ENCODE measurements at places on chromosomes 5 and 9.

DNA sequence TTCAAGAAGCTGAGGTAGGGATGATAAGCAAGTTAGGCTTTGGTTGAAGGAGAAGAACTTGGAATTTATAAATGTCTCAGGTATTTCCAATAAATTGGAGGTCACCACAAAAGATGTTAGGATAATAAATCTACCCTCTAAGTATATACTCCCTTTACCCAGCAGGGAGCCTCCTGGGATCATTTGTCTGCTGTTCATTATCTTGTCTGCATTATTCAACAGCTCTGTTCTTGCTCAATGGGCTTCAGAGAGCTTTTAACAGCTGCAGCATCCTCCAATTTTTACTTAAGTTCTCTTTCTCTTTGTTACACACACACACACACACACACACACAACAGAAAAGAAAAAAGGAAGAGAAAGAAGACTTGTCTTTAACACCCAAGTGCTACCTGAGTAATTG is 51.7 kb upstream of the VPS13A start:
- no peak for DNase-seq

DNA sequence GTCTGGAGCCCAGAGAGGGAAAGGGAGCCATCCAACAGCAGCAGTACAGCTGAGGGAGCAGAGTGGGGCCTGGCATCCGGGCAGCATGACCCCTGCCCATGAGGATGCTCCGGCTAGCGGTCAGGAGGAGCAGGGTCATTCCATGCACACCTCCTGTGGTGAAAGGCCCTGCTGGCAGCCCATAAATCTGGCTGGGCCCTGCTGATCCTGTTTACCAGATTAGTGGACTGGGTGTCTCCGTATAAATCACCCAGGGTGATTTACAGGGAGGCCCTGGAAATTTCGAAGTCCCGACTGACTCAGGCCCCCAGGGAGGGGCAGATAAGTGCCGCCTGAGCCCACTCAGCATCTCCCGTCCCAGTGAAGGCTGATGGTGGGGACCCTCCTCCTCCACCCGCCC is 117.6 kb upstream of the HAND1 start:
- no peak for DNase-seq

- DNase-seq: no peak
Measured at GRCh38 chr9:95433096-95433819, 83.5 kb downstream of the PTCH1 start.

- DNase-seq: no peak
Measured at GRCh38 chr5:134246771-134247427, 21.0 kb upstream of the PPP2CA start.

DNA sequence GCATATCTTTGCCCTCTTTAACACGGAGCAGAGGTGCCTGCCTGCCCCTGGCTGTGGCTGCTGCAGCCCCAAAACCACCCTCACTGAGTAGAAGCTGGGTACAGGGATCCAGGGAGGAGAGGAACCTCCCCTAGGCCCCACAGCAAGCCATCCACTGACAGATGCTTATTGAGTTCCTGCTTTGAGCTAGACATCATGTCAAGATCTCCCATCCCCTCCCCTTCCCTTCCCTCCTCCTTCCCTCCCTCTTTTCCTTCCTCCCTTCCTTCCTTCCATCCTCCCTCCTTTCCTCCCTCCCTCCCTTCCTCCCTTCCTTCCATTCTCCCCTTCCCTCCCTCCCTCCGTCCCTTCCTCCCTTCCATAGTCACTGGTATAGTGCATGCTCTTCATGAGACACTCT is 29.3 kb downstream of the GOLGA2 start:
- DNase-seq: no peak
